ENCODE measurements at places on chromosomes 1 and 21.

DNA sequence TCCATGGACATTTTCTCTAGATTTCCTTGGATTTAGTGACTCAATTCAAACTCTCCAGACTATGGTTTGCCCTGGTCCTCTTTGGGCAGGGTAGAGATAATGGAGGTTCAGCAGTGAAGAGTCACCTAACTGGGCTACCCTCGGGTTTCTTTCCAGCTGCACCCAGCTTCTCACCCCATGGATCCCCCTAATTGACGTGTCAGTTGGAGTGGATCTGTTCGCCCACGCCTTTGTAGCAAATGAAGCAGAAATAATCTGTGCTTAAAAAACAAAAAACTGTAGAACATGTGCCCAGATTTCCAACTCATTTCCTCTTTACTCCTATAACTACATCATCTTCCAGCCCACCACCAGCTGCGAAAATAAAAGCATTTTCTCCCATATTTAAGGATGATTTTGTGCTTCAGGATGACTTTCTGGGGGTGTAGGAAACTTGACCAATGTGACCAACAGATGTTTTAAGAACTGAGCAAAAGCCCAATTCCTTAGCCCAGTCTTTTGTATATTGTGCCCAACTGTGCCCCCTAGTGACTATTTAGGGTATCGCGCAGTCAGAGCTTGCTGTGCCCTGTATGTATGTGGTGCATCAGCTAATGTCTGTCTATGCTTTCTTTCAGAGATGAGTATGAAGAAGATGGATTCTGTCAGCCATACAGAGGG is 66.5 kb upstream of the UBE2U start:
- DNase-seq = peak; percentile 91

GRCh38 chr1:20233394-20233793 is 47.1 kb upstream of the PLA2G2C start:
- no peak for DNase-seq

- DNase-seq = no peak
These were observed 306.3 kb downstream of the LMX1A start for GRCh38 chr1:165050246-165050645.

DNA sequence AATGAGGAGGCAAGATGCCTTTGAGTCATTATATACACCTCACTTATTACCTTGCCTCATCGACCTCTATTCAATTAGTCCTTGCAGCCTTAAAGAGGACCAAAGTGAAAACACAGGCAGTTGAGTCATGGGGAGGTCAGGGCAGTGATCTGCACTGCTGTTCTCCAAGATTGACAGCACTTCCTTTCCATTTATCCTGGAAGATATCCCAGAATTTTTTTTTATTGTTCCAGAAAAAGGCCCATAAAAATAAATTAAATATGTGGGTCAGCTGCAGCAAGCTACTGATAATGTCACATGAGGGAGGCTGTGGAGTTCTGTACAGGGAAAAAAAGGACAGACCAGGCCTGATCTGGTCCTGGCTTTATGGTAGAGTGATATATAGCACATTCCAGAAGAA is 33.2 kb upstream of the CDC42BPA start:
- DNase-seq = no peak

GRCh38 chr1:234170622-234171021 is 202.6 kb upstream of the COA6 start:
- DNase-seq = no peak

DNA sequence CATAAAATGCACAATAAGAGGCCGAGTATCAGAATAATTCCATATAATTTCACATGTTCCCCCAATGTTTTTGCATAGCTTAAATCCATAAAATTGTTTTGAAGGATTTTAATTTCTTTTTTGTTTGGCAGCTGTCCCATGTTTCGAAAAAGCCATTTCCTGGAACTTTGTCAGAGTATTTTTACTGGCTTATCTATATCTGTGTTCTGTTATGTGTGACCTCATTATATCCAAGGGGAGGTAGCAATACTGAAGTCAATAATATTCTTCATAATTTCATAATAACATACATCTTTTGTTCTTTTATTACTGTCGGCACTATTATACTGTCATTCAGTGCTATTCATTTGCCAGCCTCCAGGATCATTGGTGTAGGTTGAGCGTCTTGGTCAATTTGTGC is 9.4 kb upstream of the BACH1 start:
- DNase-seq = no peak

DNA sequence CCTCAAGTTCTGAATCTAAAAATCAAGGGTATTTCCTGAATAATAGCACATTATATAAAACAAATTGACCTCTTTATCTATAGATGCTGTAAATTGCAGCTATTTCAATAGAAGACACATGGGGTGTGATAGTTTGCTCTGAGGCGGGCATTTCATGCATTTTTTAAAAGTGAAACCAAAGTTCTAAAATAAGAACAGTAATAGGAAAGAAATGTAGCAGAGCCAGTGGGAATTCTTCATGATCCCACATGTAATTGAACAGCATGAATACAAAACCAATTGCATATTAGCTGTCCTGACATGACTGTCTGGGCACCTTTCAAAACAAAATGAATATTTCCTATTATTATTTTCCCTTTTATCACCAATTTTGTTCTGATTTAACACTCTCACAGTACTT is 85.0 kb downstream of the RGS21 start:
- DNase-seq = no peak

- no peak for DNase-seq
These were observed 3.9 kb downstream of the DMRTA2 start for GRCh38 chr1:50419192-50419906.

GRCh38 chr1:203381151-203381751 is 30.3 kb upstream of the FMOD start:
- DNase-seq = no peak

- no peak for DNase-seq
These were observed 1.2 kb downstream of the RERE start for GRCh38 chr1:8816264-8816663.

- DNase-seq = no peak
These were observed 5.9 kb downstream of the LMO4 start for GRCh38 chr1:87334351-87335174.

DNA sequence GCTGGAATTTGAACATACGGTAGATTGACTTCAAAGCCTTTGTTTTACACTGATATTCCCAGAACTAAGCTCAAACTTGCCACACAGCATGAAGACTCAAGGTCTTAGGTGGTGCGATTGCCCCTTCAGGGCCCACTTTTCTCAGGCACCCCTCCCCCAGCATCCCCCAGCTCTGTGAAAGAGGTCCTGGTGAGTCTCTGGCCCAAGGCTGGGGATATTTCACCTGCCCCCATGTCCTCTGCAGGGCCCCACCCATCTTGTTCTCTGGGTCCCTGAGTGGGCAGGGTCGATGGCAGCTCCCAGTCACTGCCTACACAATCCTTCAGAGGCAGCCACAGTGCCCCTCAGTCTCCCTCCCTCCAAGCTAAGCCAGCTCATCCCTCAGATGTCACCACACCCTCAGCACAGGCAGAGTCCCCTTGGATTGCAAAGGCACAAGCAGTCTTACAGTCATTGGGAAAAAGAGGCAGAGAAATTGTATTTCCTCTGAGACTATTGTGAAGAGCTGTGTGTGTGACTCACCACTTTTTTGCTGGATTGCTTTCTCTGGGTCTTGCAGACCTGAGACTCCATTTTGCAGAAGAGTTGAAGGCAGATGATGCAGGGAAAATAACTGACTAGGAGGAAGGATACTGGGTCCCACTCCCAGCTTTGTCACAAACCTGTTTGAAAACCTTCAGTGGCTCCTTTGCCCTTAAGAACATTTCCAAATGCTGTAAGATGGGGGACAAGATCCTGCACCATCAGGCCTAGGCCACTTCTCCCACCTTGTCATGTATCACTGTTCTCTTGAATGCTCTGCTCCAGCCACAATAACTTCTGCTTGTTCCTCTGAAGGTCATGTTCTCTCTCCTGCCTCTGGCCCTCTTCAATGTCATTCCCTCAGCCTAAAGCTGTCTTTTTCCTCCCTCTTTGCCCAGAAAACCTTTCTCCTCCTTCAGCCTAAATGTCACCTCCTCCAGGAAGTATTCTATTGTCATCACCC is 119.1 kb upstream of the GRIK3 start:
- DNase-seq = no peak

- DNase-seq = no peak
These were observed 88.6 kb upstream of the PKN2 start for GRCh38 chr1:88595355-88596002.

DNA sequence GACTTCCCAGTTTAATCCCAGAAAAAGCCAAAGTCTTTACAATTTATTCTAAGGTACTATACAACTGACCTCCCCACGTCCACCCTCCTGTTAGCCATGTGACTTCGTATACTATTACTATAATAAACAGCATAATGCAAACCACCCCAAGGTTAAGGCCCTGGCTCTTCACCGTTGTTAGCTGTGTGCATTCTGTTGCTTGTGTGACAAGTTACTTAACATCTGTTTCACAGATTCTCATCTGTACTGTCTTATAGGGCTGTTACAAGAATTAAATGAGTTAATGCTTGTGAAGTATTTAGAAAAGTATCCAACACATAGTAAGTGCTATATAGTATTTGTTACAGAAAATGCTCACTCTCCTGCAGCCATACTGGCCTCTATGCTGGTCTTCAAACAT is 15.7 kb downstream of the WARS2 start:
- DNase-seq = no peak

- DNase-seq = no peak
These were observed 54.0 kb downstream of the TNR start for GRCh38 chr1:175689396-175689795.

DNA sequence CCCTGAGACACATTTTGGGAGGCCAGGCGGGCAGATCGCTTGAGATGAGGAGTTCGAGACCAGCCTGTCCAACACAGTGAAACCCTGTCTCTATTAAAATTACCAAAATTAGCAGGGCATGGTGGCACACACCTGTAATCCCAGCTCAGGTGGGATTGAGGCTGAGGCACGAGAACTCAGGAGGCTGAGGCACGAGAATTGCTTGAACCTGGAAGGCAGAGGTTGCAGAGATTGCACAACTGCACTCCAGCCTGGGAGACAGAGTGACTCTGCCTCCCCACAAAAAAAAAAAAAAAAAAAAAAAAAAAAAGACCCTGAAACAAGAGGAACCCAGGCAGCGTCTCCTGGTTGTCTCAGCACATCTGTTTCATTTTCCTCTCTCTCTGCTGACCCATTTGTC is 24.2 kb downstream of the PGM1 start:
- no peak for DNase-seq

GRCh38 chr1:2971101-2971501 is 50.2 kb upstream of the ACTRT2 start:
- DNase-seq = no peak

- no peak for DNase-seq
These were observed 7.4 kb downstream of the CD247 start for GRCh38 chr1:167510881-167511280.

DNA sequence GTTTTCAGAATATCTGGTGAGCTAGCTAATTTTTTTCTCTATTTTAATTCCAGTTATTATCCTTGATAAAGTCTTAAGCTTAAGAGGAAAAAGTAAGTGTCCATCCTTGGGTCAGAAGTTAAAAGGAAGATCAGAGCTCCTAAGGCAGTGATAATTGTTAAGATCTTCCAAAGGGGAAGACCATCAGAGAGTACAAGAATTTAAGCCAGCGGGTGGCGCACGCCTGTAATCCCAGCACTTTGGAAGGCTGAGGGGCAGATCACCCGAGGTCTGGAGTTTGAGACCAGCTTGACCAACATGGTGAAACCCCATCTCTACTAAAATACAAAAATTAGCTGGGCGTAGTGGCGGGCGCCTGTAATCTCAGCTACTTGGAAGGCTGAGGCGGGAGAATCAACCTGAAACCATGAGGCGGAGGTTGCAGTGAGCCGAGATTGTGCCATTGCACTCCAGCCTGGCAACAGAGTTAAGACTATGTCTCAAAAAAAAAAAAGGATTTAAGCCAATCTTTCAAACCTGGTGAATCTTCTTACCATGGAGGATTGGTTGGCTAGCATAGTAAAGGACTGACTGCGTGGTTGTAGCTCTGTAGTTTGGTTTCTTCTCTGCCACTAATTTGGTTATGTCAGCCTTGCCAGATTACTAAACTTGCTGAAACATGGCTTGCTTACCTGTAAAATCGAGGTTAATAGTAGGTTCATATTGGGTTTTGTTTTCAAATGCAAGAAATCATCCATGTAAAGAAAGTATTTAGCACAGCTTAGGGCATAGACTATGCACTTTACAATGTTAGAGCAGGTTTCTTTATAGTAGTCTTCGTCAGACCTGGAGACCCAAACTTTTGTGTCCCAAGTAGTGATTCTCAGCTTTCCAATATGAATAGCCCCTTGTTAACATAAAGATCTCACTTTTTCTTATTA is 15.9 kb downstream of the AKIRIN1 start:
- DNase-seq = no peak

DNA sequence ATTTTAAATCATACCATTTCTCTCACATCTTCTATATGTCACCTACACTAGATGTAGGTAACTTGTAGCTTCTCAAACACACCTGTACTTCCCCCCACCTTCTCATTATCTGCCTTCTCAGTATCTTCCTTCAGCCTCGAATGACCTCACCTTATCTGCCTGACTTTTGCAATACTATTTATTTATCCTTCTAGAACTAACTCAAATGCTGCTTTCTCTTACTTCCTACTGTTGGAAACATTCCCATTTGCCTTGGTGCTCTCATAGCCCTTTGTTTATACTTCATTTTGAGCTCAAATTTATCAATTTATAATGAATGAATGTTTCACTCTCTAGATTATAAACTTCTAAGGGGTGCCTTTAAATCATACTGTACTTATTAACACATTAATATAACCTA is 50.4 kb upstream of the KIAA1614 start:
- no peak for DNase-seq

GRCh38 chr1:245582026-245582425 is 427.2 kb downstream of the KIF26B start:
- no peak for DNase-seq

DNA sequence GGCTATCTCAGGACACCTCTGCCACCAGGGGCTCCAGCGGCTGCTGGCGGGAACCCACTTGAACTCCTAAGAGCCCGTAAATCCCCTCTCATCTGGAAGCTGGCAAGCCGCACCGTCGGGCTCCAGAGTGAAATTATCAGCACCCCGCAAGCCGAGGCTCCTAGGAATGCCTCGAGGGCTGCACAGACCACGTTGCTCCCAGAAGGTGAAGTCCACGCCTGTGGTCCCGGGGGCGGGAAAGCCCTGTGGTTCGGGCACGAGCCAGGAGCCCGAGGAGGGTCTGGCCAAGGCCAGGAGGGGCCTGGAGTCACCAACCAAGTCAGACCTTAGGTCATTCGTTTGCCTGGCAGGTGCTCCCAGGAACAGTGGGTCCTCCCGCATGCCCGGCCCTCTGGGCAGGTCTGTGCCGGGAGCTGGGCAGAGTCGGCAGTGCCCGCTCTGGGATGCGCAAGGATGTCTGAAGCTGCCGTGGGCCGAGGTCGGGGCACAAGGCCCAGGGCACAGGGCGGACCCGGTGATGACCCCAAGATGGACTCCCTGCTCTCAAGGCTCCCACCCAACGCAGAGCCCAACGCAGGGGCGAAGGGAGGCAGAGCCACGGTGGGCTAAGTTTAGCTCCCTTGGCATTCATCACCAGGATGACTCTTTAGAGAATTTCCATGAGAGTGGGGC is 8.9 kb downstream of the ACTRT2 start:
- DNase-seq = no peak
